ENCODE measurements at places on chromosomes 5 and 9.

GRCh38 chr5:141182248-141182647 lies at the start of gene PCDHB16:
Gene PCDHB16 (plus strand): TSS chr5:141182387. CDS start chr5:141182560, 173 bp downstream.
- peak; percentile 28 for DNase-seq

DNA sequence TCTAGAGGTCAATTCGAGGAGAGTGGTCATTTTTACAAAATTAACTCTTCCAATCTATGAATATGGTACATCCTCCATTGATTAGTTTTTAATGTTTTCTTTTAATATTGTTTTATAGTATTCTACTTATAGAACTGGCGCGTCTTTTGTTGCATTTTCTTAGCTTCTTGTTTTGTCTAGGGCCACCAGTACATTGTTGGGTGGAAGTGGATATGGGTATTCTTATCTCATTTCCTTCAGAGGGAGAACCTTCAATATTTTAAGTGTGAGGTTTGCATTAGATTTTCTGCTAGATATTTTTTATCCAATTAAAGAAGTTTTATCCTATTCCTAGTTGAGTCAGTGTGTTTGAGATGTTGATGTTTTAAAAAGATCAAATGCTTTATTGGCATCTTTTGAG lies 69.8 kb downstream of the RPS23 start:
- no peak for DNase-seq

GRCh38 chr5:153896701-153897100 lies 142.0 kb downstream of the FAM114A2 start:
- DNase-seq, result peak; percentile 72

DNA sequence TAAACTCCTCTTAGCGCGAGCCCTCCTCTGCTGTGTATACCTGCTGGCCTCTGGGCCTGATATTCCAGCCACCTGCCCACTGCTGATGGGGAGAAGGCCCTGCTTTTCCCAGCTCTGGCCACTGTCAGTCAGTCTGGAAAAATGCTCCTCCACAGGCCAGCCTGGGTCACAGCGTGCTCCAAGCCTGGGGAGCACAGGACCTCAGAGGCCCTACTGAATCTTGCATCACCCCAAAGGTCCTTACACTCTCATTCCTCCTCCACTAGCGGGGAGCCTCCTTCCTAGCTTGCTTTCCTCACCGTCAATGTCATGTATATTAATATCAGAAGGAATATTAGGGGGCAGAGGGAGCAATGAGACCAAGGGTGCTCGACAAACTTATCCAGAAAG lies 73.7 kb downstream of the SHB start:
- DNase-seq, result no peak

GRCh38 chr9:125407974-125408900 lies 146.6 kb downstream of the GAPVD1 start:
- peak; percentile 90 for DNase-seq

GRCh38 chr9:109168170-109168569 lies 1.1 kb upstream of the FRRS1L start:
- DNase-seq, result no peak

- no peak for DNase-seq
Measured at GRCh38 chr5:58133216-58133615, 326.7 kb downstream of the PLK2 start.

GRCh38 chr9:123105490-123105889 lies 72.0 kb downstream of the GPR21 start:
- DNase-seq, result no peak

DNA sequence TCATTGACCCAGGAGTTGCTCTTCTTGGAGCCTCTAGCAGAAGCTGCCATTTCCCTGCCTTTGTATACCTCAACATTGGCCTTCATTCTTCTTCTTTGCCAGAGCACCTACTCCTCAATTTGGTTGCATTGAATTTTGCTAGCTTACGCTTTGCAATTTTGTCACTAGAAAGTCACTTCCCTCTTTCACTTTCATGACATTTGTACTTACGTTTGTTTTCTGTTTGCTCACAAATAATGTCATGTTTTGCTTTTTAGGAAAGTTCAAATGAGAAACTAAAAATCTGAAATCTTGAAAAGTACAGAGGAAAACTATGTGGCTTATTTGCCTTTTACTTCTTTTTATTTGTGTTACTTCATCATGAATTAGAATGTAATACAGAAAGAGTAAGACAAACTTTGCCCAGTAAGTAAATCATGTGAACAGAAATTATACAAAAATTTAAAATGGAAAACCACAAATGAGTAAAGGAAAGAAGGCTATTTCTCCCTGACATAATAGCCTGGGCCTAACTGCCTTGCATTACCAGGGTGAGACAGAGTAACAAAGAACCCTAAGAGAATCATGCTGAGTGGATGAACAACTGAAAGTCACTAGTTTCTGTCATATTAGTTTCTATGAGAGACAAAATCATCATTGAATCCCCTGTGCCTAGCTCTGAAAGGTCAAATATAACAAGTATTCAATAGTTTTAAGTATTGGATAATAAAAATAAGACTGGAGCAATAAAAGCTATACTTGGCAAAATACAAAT lies 7.4 kb upstream of the IFNA1 start:
- DNase-seq, result no peak

- no peak for DNase-seq
Measured at GRCh38 chr5:180631549-180632383, 17.6 kb downstream of the FLT4 start.

DNA sequence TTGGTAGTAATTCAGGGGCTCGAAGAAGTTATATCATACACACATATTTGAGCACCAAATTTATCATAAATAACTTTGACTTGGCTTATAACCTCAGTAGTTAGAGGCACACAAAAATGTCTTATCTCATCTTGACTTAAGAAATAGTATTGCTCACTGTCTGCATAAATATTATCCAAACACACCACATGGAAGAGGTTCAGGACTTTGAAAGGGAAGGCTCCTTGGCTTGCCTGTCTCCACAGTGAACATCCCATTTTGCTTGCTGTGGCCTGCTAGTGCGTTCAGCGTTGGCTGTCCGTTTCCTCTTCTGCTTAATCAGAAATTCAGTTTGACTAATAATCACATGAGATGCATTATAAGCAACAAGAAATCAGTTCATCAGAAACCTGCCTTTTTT lies 13.9 kb downstream of the GRXCR2 start:
- DNase-seq, result no peak

DNA sequence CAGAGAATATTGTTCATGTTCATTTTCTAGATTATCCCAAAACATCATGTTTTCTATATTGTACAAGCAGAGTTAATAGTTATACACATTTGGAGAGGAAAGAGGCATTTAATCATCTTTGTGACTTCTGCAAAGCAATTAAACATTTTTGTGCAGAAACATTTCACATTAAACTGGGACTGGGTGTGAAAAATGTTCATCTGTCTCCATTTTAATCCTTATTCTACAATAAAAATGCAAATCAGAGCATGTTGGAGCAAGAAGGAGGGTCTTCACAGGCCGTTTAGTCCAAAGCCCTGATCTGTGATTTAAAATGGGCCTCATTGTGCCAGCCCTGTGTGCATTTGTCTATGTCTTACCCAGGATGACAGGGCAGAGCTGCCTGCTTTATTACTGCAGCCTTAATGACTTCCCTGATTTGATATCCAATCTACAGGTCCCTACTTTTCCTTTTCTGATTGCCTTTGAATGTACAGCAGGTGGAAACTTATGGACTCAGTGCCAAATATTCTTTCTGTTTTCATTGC lies 183.5 kb downstream of the CAVIN4 start:
- DNase-seq, result no peak

DNA sequence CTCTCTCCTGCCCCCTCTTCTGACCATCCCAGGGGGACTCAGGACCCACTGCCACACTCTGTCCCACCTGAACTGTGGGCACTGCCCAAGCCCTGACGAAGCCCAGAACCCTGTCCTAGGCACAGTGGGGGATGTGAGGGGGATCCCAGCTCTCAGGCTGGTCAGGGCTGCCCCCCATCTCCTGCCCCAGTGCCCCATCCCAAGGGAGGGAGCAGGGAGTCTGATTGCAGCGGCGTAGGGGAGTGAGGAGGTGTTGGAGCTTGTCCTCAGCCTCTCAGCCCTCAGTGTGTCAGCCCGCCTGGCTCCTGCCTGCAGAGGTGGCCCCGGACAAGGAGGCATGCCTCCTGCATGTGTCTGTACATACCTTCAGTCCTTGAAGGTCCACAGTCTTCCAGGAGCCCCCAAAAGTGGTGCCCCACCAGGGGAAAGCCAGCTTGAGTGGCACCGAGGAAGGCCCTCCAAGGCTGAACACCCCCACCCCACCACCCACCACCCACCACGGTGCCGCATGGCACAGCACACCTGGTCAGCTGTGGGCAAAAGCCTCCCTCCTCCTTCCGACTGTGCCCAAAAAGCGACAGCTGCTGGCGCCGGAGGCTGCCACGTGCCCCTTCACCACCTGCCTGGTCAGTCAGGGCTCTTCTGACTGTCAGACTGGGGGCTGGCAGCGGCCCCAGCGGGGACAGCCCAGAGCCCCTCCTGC lies 930 bp downstream of the SARDH start:
- DNase-seq, result no peak

DNA sequence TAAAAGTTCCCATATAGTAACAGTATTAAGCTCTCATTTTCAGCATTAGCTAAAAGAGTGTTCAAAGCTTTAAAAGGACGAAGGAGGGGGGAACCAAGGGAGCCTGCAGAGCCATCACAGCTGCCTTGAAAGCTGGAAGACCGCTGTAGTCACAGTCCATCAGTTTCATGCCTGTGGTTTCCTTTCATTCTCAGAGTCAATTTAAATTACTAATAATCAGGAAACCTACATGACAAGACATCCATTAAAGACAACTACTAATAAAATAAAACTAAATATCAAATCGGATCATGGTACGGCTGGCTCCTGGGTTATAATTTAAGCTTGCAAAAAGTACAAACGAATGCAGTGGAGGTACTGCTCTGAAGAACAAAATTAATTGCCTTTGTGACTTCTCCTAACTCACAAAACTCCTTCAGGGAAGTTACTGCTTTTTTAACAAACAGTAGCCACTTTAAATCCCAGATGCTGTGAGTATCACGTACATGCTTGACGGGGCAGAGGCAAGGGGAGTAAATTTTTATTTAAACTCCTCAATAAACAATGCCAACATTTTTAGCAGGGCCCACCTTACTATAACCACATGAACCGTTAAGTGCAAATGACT lies 213.5 kb downstream of the DENND1A start:
- peak; percentile 29 for DNase-seq

- no peak for DNase-seq
Measured at GRCh38 chr9:270657-271237, 56.1 kb downstream of the DOCK8 start.

GRCh38 chr5:181086026-181086883 lies 44.7 kb downstream of the OR2V1 start:
- no peak for DNase-seq

GRCh38 chr9:126198854-126199253 lies 127.8 kb upstream of the MVB12B start:
- DNase-seq, result no peak

- no peak for DNase-seq
Measured at GRCh38 chr5:72895758-72896157, 60.1 kb upstream of the FCHO2 start.

DNA sequence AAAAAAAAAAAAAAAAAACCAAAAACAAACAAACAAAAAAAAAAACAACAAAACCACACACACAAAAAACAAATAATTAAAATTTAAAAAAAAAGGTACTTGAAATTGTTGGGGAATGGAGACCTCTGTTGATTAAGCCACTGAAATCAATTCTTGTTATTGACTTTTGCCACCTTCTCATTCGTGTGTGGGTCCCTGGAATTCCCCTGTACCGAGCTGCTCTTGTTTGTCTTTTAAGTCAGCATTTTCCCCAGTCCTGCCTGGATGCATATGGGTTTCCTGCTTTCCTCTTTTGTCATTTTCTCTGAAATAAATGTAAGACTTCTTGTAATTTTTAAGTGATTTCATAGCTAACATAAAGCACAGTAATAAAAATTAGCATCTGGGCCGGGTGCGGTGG lies 45.5 kb downstream of the GPBP1 start:
- DNase-seq, result no peak

GRCh38 chr9:99126312-99126711 lies 21.4 kb downstream of the TGFBR1 start:
- no peak for DNase-seq

GRCh38 chr9:123893831-123894460 lies 36.0 kb downstream of the DENND1A start:
- peak; percentile 23 for DNase-seq

DNA sequence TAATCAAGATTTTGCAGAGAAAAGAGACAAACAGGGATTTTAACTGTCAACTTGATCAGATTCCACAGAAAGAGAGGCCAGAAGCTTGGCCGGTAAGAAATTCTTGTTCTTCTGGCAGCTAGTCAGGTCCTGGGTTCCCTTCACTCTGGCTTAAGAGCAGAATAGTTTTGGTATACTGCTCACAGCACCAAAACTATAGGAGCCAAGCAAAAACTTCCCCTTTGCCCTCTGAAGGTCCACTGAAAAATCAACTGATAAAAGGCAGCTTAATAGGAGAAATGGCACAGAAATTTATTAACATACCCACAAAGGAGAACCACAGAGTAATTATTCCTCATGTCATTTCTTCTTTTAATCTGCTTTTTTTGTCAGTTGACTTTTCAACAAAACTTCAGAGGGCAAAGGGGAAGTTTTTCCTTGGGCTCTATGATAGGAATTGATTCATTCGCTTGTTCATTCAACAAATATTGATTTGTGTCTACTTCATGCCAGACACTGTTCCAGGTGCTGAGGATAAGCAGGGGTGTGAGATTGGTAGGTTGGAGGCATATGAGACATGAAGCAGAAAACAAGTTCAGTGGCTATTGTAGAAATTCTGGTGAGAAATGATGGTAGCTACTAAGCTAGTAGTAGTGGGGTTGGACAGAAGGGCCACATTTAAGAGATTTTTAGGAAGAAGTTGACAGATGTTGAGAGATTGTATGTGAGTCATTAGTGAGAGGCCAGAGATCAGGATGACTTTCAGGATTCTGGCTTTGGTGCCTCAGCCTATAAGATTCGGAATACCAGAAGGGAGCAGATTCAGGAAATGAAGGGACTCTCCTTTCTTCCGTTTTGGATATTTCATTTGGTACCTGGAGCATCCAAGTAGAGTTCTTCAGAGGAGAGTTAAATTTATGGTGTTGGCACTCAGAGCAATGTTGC lies 20.6 kb upstream of the NNT start:
- no peak for DNase-seq

DNA sequence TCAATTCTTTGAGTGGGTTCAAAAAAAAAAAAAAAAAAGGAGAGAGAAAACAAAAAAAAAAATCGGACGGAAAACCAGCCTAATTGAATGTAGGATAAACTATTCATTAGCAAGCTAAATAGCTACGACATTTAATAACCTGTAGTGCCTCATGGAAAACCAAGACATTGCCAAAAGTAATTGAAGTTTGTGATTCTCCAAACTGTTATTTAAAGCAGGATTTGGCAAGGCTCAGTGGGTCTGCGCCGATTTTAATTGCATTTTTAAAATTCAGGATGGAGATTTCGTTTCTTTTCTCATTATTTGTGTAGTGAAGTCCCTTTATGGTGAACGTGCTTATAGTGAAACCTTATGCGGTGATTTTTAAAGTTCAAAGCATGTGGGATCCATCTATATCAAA lies 127.2 kb upstream of the NFIB start:
- DNase-seq, result no peak

DNA sequence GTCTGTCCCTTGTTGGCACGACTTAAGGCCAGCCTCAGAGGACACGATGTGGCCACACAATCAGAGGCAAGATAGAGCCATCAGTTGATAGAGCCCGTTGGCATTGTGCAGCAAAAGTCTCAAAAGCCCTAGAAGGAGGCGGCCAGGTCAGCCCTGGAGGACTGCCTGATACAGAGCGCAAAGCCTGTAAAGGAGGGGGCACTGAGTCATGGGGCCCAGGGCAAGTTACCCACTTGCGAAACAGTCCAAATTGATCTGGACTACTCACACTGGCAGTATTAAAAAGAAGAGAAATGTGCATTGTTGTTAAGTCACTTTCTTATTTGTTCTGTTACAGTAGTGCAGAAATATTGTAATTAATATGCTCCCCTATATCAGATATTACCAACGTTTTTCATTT lies 51.5 kb downstream of the KLF9 start:
- DNase-seq, result no peak
